Activated T-cell treated with anti-CD3 and anti-CD28 coated beads for 1 hour (primary cell): ENCODE measurements at places on chromosomes 3 and 15.

GRCh38 chr3:195008816-195009215 is 262.1 kb downstream of the XXYLT1 start:
- no peak for DNase-seq

GRCh38 chr3:129116482-129116946 is 5.1 kb downstream of the RAB43 start:
- no peak for DNase-seq

DNA sequence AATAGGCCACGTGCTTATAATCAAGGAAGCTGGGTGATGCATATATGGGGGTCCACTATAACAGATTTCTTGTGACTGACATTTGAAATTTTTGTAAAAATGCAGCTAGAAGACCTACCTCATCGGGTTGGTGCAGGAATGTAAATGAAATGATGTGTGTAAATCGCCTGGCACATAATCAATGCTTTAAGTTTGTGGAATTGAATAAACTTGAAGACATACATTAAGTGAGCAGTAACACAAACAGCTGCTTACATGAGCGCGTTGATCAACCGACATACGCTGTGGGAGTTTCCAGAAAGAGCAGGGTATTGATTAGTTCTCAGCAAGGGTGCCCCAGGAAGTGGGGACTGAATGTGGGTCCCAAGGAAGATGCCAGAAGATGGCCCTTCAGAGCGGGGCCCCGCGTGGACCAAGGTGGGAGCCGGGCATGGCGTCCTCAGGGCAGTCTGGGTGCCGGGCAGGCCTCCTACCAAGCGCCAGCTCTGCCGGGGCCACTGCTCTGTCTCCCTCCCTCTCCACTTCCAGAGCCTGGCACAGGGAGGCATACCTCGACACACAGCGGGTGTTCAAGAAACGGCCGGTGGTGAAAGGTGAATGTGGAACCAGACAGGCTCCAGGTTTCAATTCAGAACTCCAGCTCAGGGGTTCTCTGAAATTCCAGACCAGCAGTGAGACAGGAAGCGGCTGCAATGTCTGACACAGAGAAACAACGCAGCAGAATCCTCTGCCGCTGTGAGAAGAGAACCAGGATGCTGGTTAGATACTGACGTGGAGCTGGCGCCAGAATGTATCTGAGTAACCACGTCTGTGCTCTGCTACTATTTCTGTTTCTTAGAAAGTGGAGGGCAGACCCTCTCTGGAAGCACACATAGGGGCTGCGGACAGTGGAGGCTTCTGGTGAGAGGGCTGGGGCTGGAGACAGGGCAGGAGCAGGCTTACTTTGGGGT is 12.6 kb downstream of the BFSP2 start:
- DNase-seq, result no peak

GRCh38 chr3:106714400-106714799 is 662.8 kb upstream of the CCDC54 start:
- DNase-seq, result no peak

DNA sequence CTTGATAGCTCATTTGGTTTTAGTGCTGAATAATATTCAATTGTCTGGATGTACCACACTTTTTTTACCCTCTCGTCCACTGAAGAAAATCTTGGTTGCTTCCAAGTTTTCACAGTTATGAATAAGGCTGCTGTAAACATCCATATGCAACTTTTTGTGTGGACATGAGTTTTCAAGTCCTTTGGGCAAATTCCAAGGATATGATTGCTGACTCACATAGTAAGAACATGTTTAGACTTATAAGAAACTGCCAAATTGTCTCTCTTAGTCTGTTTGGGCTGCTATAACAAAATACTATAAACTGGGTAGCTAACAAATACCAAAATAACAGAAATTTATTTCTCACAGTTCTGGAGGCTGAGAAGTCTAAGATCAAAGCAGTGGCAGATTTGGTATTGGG is 59.5 kb upstream of the TNFSF10 start:
- no peak for DNase-seq

- no peak for DNase-seq
Observed at GRCh38 chr3:50850639-50851511, 176.1 kb downstream of the DOCK3 start.

DNA sequence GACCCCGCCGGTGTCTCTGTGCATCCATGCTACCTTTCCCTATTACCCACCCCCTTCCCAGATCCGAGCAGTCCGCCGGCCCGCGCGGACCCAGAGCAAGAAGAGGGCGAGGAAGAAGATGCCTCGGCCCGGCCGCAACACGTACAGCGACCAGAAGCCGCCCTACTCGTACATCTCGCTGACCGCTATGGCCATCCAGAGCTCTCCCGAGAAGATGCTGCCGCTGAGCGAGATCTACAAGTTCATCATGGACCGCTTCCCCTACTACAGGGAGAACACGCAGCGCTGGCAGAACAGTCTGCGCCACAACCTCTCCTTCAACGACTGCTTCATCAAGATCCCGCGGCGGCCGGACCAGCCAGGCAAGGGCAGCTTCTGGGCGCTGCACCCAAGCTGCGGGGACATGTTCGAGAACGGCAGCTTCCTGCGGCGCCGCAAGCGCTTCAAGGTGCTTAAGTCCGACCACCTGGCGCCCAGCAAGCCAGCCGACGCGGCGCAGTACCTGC is 788 bp downstream of the FOXB1 start:
- DNase-seq, result no peak

DNA sequence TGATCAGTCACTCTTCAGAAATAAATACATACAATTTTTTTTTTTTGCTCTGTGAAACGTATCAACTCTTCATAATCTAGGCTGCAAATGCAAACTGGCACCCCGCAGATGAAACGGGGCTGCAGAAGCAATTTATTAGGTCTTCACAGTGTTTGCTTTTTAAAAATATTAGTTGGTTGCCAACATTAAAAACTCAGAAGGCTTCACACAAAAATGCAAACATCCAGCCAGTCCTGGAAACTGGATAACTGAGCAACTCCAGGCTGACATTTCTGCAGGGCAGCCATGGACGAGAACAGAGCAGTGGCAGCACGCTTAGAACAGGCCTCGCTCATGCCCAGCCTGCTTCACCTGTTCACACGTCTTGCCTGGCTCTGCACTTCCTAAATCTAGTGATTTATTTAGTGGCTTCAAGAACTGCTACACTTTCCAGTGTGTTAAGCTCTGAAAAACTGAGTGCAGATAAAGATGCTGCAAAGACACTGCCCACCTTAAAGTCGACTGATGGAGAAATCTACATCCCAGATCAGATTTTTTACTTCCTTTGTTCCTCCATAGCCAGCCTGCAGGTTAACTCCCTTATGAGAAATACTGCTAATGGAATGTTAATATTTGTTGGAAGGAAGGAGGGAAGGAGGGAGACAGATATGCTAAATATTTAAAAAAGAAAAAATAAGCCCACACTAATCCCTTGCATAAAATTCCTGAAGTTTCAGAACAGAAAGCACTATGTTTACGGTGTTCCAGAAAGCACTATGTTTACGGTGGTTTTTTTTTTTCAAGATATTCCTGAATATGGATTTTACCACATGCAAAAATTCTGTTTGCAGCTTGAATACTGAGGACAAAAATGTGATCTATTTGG is 53.6 kb downstream of the SETMAR start:
- no peak for DNase-seq
